Left colon (tissue), 2 donors: ENCODE measurements at places on chromosomes 6 and 20. TPM values are rescaled to one million over a fixed set of nuclear protein-coding genes. Genes with fewer than 3 reads are reported as not detected.

The BYSL gene
- 8.8 TPM for total RNA-seq

The PAK5 gene
- not detected for total RNA-seq

The CYP21A2 gene
- not detected for total RNA-seq

The SLC22A1 gene
- 3.1 TPM for total RNA-seq

The PRDM1 gene
- 16.6 TPM for total RNA-seq

The PBOV1 gene
- not detected for total RNA-seq

GRCh38 chr6:15752820-15753219 is 90.0 kb upstream of the DTNBP1 start:
- no peak for DNase-seq

GRCh38 chr20:61905781-61906523 is 159.7 kb downstream of the TAF4 start:
- DNase-seq, result no peak

GRCh38 chr20:37360391-37361115 is 14.6 kb downstream of the SRC start:
- no peak for DNase-seq

DNA sequence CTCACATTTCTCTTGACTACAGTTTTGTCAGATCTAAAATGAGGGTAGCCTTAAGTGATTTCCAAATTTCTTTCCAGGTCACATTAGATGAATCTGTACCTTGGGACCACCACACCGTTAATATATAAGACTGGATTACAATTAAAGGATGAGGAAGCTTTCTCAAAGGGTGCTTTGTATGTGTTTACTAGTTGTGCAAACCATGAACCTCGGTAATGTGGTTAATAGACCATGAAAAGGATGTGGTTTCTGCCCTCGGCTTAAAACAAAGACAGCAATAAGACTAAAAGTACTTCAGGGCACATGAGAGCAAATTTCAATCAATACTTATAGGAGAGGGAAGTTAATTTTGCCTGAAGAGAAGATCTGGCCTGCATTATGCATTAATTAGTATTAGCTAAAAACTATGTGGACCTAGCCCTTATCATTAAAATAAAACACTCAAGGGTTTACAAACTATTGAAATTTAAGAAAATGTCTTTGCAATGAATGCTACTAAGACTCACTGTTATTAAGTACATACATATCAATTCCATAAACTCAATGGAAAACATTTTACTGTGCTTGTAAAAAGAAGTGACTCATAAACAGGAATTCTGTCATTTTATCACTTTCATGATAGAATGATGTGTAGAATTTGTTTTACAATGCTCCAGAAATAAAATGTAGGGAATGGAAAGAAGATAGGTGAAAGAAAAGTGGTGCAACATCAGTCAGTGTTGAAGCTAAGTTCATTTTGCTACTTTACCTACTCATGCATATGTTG is 936 bp upstream of the TMX4 start:
- DNase-seq, result no peak

- peak; percentile 34 for DNase-seq
Observed at GRCh38 chr6:35973670-35974222, 50.7 kb downstream of the SLC26A8 start.

DNA sequence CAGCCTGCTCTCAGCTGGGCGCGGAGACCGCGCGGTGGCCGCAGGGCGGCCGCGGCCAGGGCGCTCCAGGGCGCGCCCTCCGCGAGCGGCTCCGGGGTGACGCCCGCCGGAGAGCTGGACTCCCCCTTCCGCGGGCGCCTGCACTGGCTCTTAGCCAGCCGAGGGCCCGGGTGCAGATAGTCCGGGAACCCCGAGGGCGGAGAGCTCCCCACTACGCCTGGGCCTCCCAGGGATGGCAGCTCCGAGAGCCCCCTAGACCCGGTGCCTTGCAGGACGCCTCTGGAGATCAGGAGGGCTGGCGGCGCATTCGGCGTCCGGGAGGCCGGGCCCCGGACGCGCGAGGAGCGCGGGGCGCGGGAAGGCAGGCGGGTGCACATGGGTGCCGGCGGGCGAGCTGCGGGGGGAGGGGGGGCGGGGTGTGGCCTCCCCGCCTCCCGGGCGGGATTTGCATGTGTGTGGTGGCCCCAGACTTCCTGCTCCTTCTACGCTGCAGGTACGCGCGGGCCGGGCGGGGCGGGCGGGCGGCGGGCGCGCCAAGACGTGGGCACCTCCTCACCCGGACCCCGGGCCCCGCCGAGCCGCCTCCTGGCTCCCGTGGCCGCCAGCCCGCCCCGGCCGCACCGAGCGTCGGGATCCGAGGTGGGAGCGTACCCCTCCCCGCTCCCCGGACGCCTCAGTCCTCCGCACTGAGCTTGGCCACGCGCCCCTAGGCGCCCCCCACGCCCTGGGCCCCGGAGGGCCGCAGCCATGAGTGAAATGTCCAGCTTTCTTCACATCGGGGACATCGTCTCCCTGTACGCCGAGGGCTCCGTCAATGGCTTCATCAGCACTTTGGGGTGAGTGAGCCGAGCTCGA is at the start of gene ITPR3:
TSS of gene ITPR3 (plus strand) at position 467 of the 855 bp plus-strand sequence. CDS start at position 748, 281 bp downstream.
- DNase-seq, result peak; percentile 77

DNA sequence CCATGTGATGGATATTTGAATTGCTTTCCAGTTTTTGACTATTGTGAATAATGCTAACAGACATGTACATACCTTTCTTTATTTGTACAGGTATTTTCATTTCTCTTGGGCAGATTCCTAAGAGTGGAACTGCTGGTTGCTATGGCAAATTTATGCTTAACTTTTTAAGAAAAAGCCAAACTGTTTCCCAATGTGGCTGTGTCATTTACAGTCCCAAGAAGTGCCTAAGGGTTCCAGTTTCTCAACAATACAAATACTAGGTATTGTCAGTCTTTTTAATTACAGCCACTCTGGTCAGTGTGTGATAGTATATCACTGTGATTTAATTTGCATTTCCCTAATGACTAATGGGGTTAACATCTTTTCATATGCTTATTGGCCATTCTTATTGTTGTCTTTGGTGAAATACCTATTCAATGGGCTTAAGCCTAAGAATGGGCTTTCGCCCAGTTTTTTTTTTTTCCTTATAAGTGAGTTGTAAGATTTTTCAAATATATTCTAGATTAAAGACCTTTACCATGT is 10.3 kb downstream of the REPS1 start:
- DNase-seq, result no peak

DNA sequence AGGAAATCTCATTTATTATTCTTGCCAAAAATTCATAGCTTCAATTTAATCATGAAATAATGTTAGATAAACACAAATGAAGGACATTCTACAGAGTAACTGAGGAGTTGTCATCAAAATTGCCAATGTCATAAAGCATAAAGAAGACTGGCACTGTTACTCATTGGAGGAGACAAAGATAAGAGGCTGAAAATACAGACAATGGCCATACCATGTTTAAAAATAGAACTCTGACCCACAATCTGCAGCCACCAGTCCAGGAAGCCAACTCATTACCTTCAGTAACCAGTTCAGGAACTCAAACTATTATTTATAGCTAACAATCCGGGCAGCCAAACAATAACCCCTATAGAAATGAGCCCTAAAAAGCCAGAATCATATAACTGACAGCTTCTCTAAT is 795.6 kb downstream of the TENT5A start:
- no peak for DNase-seq

- peak; percentile 88 for DNase-seq
Observed at GRCh38 chr20:59006864-59007664, at the start of gene CTSZ. Gene CTSZ, minus strand, starts transcription at chr20:59007254. Its CDS starts 126 bp downstream, at chr20:59007128.

- no peak for DNase-seq
Observed at GRCh38 chr20:58664883-58665282, 13.8 kb downstream of the STX16 start.

DNA sequence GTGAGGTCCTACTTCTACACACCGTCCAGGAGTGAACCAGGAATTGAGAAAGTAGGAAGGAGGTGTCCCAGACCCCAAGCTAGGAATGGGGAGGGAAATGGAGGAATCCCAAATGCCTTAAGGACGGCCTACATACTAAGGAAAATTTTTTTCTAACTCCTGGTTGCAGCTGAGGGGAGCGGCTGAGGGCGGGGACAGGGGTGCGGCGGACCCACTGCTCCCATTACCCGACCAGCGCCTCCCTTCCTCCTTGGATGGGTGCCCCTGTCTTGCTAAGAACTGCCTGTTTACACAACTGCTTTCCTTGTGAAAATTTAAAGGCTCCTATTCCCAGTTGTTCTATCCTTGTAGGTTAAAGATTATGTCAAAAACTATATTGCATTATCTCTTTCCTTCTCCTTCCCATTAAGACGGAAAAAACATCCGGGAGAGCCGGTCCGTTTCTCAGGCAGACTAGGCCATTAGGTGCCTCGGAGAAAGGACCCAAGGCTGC is 699 bp upstream of the HSPA1B start:
- peak; percentile 88 for DNase-seq

DNA sequence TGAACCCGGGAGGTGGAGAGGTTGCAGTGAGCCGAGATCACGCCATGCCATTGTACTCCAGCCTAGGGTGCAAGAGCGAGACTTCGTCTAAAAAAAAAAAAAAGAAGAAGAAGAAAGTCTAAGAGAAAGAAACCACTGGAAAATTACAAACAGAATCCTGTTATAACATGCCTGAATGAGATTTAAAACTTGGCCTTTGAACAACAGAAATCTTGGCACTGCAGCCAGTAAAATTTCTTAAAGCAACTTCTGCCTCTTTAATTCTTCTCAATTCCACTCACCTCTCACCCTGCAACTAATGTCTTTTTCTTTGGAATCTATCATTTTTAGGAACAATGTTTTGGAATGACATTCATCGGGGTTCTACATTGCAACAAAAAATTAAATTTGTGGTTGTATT is 26.3 kb downstream of the PM20D2 start:
- no peak for DNase-seq
